ENCODE measurements at places on chromosomes 13 and 19.

DNA sequence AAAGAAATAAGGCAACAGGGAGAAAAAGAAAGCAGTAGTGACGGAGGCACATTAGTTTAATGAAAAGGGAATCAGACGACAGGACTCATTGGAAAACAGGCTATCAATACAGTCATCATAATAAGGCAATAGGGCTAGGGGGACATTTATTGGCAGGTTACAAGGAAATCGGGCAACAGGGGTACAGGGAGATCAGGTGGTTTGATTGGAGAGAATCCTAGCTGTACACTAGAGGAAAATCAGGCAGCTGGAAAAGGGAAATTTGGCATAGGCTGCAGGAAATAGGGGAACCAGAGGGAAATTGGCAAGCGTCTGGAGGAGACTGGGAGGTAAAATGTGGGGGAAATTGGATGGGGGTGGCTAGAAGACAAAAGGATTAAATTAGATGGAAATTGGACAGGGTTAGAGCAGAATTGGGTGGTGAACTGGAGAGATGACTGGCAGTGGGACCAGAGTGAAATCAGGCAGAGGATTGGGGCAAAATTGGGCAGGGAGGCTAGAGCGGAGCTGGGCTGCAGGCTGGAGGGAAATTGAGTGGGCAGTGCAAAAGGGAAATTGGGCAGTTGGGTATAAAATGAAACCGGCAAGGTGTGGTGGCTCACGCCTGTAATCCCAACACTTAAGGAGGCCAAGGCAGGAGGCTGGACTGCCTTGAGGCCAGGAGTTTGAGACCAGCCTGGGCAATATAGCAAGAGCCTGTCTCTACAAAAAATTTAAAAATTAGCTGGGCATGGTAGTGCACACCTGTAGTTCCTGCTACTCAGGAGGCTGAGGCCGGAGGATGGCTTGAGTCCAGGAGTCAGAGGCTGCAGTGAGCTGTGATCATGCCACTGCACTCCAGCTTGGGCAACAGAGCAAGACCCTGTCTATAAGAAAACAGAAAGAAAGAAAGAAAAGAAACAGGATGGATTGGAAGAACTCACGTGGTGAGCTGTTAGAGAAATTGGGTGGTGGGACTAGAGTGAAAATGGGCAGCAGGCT, 7.4 kb downstream of the LRFN3 start:
- DNase-seq: no peak

DNA sequence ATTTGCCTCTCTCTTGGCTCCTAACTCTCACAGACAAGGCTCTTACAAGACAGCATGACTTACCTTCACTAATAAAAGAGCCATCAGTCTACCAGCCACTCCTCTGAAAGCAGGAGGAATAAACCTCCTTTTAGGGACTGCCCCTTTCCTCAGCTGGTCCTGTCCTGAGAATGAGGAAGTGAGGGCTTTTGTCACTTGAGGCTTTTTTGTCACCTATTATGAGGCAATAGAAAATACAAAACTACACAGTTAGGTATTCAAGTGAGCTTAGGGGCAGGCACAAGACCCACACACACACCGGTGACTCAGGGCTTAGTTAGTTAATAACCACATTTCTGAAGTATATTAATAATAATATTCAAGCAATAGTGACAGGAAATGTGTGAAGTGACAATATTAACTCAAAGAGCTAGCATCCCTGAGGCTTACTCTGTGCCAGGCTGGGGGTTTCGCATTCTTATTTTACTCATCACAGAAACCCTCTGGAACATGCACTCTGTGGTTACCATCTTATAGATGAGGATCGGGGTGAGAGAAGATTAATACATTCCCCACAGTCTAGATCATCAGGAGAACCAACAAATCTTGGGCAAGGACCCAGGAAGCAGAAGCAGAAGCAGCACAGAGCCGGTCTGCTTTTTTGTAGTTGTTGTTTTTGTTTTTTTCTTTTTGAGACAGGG, 379.9 kb downstream of the LIG4 start:
- no peak for DNase-seq

DNA sequence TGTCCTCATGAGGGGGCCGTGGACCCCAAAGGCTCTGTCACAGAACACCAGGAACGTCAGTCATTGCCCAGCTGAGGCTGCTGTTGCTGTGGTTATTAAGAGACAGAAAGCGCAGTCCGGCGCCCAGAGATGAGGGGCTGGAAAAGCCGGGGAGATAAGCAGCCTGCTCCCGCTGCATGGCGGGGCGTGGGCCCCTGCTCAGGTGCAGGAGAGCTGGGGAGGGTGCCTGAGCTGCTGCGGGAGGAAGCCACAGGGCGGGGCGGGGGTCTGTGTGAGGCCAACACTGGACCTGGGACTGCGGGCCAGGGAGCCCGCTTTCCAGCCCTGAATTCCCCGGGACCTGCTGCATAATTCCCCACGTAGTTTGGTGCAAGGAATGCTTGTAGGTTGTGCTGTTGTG, 11.3 kb downstream of the SOX1 start:
- DNase-seq: no peak

DNA sequence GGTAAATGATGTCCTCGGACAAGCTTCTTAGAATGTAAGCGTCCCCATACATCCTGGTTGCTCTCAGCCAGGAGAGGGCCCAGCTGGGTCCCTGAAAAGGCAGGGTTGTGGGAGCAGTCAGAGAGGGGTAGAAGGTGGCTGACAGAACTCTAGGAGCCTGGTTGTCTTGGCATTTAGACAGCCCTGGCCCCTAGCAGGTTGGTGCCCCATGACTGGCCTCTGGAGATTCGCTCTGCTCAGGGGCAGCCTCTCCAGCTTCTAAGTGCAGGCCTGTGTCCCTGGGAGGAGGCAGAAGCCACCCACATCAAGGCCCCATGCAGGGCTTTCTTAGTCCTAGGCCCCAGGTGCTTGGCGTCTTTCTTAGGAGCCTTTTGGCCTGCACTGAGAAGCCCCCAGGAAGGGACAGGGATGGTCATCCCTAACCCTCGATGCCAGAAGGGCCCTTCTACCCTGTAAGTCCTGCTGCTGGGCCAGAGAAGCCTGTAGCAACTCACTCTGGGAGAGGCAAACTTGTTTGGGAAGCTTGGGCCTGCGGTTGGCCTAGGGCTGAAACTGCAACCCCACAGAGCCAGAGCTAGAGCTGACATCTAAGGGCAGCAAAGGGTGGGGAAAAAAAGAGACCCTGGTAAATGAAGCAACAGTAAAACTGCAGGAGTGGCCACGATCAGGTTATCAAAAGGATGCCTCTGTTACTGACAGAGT, 2.8 kb upstream of the CDX2 start:
- DNase-seq: no peak

Data from stimulated activated CD8-positive, alpha-beta memory T cell treated with anti-CD3 and anti-CD28 coated beads, Interleukin-15, amount 100 ng/mL, for 24 hours (primary cell).